Naive thymus-derived CD8-positive, alpha-beta T cell (primary cell): ENCODE measurements at places on chromosomes 7 and 10.

DNA sequence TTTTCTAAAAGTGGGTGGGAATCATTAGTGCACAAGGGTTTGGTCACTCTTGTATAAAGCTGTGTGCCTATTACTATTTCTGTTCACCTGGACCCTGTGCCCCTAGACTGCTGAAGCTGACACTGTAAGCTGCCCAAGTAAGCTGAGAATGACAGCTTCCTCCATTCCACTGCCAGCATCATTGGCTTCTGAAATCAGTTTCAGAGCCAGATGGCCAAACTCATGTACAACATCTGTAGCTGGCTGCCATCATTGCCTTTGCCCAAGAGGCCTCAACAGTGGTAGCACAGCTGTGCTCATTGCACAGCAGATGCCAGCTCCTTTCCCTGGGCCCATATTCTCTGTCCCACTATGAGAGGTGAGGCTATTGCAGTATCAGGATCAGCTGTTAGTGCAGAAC is 165.7 kb downstream of the CPEB3 start:
- DNase-seq, result no peak

DNA sequence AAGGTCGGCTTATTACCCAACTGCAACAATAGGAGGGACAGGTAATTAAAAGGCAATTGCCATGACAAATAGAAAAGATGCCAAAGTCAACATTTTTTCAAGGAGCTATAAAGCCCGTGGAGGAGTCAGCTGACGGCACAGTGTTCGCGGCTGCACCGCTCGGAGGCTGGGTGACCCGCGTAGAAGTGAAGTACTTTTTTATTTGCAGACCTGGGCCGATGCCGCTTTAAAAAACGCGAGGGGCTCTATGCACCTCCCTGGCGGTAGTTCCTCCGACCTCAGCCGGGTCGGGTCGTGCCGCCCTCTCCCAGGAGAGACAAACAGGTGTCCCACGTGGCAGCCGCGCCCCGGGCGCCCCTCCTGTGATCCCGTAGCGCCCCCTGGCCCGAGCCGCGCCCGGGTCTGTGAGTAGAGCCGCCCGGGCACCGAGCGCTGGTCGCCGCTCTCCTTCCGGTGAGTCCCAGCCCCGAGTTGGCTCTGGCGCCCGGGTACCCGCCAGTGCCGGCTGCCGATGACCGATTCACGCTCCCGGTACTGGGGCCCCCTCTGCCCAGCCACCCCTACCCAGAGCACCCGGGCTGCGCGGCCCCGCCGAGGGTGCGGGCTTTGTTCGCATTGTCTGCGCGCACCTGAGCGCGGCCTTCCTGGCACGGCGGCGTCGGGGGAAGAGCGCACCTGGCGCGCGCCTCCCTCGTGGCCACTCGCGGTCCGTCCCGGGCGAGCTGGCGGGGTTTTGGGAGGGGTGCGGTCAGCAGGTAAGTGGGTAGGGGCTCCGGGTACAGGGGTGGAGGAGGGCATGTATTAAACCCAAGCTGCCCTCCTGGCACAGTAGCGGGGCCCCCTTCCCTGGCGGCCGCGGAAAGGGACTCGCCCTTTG is at the start of gene VWA2:
VWA2 (plus strand) TSS at position 138 of the 877 bp plus-strand sequence. CDS start 9,460 bp downstream, outside the sequence.
- peak; percentile 15 for DNase-seq

- DNase-seq, result no peak
Measured at GRCh38 chr10:113846036-113846435, 7.8 kb downstream of the DCLRE1A start.

- no peak for DNase-seq
Measured at GRCh38 chr10:43667761-43668386, 19.2 kb upstream of the ZNF32 start.

DNA sequence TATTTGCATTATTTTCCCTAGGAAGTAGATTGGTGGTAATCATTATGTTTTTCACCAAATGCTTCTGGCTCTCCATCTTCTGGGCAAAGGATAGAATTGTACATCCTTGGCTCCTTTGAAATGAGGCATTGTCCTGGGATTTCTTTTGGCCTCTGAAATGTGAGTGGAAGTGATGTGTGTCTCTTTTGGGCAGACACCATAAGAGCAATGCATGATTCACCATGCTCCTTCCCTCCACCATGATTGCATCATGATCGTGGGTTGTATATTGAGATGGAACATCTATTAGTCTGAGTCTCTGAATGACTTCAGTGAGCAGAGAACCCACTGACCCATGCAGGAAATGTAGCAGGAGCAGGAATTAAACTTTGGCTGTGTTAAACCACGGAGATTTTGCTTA is 49.2 kb downstream of the ADRA2A start:
- DNase-seq, result no peak

DNA sequence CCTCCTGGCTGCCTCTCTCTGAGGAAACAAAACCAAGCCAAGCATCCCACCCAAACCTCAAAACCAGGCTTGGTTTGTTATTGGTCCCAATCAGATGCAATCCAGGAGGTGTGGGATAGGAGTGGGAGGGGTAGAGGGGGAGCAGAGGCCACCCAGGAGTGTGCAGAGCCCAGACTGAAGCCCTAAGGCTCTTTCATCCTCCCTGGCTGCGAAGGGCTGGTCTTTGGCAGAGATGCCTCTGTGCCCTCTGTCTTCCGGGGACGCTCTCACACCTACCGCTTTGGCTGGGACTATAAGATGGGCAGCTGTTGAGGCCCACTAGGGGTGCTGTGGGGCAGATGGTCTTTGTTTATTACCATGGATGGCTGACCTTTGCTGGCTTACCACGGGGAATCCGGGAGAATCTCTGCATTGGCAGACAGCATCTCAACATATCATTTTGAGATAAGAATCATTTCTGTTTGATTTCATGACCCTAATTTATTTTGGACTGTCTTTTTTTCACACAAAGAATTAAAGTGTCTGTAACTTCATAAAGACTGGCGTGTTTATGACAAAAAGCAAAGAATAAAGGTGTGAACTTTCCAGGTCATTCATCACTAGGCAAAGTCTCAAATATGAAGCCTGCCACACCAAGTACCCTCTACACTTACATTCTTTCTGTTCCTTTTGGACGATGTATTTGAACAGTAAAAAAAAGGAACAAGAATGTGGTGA is 6.5 kb upstream of the DENND2A start:
- DNase-seq, result peak; percentile 16

- DNase-seq, result no peak
Measured at GRCh38 chr10:33414841-33415240, 80.4 kb upstream of the NRP1 start.

- DNase-seq, result no peak
Measured at GRCh38 chr10:44564361-44564760, 179.5 kb upstream of the CXCL12 start.

- no peak for DNase-seq
Measured at GRCh38 chr10:103576862-103577261, 83.4 kb downstream of the NEURL1 start.

- no peak for DNase-seq
Measured at GRCh38 chr7:31747553-31747952, 60.5 kb downstream of the PPP1R17 start.

GRCh38 chr10:11506247-11506789 is 105.1 kb downstream of the USP6NL start:
- DNase-seq, result no peak

DNA sequence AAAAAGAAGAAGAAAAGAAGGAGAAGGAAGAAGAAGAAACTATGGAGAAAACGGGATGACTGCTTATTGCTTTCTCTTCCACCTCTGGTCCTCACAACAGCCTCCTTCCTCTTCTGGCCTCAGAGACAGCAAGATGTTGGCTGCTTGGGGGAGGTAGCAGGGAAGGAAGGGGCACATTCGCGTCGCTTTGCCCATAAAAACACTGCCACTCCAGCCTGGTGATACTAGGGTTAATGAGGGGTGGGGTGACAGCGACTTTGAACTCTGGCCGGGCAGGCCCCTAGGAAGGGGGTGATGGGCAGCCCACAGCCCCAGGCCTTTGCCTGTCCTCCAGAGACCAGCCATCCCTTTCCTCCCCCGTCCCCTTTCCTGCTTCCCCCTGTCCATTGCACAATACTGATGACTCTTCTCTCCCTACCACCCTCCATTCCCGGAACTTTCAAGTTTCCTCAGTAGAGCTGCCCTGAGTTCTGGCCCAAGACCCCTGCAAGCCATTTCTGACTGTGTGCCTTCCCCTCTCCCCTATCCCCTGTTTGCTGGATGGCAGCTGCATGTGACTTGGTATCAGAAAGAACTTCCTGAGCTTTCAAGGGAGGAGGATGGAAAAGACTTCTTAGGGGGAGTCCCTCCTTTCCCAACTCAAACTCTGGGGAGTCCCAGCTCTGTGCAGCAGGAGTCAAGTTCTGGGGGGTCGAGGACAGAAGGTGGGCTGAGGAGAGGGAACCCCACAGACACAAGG is 2.2 kb upstream of the CUEDC2 start:
- DNase-seq, result no peak

DNA sequence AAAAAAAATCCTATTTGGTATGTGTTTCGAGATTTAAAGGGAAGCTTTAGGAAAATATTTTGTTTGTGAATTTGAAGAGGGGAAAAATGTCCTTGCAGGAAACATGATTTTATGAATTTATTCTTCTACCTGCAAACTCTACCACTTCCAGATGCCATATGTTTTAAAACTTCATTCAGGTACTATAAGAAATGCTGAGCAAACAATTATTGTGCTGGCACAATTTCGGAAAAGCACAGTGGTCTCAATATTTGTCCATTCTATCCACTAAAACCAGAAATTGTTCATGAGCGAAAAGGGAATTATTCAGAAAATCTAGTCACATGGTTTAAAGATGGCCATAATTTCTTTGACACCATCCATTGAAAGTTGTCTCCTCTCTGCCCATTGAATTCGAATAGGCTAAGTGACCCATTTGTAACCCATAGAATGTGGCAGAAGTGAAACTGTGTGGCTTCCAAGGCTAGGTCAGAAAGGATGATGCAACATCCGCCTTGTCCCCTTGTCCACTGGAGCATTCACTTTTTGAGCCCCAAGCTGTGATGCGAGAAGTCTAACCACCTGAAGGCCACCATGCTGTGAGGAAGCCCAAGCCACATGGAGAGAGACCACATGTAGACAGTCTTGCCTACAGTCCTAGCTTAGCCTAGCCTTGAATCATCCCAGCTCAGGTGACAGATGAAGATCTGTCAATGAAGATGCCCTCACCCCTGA is 189.8 kb upstream of the PRKCQ start:
- DNase-seq, result no peak

DNA sequence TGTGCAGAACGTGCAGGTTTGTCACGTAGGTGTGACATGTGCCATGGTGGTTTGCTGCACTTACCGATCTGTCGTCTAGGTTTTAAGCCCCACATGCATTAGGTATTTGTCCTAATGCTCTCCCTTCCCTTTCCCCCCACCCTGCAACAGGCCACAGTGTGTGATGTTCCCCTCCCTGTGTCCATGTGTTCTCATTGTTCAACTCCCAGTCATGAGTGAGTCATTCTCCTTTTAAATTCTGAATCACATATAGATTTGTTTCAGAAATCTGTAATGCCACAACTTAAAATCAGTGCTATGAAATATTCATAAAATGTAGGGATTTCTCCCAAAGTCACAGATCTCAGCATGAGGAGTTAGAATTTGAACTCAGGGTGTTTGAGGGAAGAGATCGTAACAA is 552.5 kb upstream of the MBL2 start:
- DNase-seq, result no peak

DNA sequence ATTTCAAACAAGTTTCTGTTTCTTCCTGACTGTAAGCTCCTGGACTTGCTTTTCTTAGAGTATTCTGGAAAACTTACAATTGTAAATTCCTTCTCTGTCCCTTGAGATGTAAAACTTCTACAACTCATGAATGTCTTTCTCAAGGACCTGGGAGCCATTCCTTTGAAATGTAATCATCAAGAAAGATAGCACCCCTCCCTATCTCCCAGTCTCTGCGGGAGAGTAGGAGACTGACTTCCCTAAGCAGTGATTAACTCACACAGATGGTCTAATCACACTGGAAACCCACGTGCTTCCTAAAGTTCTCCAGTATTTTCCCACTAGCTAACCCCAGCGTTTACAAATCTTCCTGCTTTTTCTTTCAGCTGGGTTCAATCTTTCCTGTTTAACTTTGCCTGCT is 549.4 kb downstream of the SORCS1 start:
- DNase-seq, result no peak

GRCh38 chr10:131830446-131831130 is 70.2 kb upstream of the PPP2R2D start:
- no peak for DNase-seq

GRCh38 chr7:92228100-92228499 is 17.6 kb downstream of the KRIT1 start:
- DNase-seq, result no peak

- no peak for DNase-seq
Measured at GRCh38 chr7:155203882-155204691, 93.6 kb upstream of the INSIG1 start.

- no peak for DNase-seq
Measured at GRCh38 chr10:45599021-45599603, 73.5 kb downstream of the ZFAND4 start.
